Kidney tubule cell (primary cell): ENCODE measurements at places on chromosomes 3 and 15.

GRCh38 chr3:17974206-17974841 is 231.9 kb upstream of the TBC1D5 start:
- DNase-seq: peak; percentile 12

DNA sequence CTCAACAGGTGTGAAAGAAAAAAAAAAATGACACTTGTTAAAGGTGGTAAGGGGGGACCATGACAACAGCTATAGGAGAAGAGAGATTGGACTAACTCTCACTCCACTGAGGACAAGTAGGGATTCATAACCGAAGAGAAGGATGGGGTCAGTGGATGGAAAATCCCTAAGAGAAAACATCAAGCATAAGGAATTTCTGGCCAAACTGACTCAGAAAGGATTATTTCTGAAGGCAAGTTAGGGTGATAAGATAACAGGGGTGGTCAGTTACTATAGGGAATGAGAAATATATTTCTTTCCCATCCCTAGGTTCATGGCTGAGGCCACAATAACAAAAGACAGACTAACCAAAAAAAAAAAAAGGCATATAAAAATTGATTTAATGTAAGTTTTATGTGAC is 9.5 kb upstream of the RARB start:
- no peak for DNase-seq

GRCh38 chr3:69085168-69085832 is 563 bp downstream of the ARL6IP5 start:
- DNase-seq: peak; percentile 26

DNA sequence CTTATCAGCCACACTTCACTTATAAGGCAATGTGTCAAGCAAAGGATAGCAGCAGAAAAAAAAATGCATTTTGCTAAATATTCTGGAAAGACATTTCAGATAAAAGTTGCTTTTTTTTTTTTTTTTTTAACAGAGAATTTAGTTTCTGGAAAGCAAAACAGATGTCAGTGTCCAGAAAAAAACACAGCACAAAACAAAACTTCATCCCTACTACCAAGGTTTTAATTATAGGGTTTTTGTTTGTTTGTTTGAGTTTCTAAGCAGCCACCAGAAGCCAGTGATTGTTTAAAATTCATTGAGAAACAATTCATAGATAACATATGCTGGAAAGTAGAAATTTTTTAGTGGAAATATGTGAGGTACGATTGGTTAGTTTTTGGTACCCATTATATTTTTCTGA is 1202.7 kb downstream of the OTOL1 start:
- no peak for DNase-seq

- no peak for DNase-seq
These were observed 16.6 kb upstream of the SEC13 start for GRCh38 chr3:10337323-10338163.

DNA sequence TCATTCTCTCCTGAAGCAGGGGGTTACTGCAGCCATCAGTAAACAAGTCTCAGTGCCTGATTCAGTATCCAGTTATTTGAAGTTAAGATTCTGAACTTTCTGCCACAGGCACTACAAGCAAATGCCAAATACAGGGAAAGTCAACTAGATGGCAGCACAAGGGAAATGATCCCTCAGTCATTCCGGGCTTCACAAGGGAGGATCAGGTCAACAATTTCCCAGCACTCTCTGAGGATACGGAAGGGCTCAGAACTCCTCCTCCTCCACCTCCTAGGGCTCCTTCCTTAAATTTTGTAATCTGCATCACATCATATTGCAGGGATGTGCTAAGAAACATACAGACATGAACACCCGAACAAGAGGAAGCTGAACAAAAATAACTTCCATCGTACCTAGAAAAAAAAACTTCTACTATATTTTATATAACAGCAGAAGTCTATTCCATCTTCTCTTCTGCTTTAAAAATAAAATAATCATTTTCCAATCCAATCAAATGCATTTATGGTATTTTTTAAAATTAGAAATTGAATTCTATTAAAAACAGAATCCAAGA is 187.1 kb downstream of the FMN1 start:
- DNase-seq: peak; percentile 31

DNA sequence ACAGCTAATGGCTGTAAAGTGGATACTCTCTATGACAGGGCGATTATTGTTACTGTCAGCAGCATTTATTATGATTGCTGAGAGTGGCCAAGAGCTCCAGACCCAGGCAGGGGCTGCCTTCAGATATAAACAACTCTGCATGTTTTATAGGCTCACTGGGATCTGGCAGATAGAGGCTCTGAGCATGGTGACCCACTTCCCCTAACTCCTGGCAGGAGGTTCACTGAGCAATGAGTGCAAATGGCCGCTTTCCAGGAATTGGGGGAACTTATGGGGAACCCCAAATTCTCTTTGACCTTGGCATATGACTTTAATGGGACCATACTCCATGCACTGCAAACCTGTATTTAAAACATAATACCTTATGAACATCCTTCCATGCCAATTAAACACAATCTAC is 59.0 kb downstream of the SCN5A start:
- DNase-seq: no peak

DNA sequence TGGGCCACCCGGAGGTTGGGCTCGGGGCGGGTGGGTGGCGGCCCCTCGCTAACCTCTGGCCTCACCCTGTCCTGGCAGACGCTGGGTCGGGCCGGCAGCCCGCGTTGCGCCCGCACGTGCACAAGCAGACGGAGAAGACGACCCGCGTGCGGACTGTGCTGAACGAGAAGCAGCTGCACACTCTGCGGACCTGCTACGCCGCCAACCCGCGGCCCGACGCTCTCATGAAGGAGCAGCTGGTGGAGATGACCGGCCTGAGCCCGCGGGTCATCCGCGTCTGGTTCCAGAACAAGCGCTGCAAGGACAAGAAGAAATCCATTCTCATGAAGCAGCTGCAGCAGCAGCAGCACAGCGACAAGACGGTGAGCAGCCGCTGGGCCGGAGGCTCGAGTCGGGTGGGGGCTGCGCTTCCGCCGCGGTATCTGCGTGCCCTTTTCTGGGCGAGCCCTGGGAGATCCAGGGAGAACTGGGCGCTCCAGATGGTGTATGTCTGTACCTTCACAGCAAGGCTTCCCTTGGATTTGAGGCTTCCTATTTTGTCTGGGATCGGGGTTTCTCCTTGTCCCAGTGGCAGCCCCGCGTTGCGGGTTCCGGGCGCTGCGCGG is 3.7 kb downstream of the ISL2 start:
- peak; percentile 21 for DNase-seq

DNA sequence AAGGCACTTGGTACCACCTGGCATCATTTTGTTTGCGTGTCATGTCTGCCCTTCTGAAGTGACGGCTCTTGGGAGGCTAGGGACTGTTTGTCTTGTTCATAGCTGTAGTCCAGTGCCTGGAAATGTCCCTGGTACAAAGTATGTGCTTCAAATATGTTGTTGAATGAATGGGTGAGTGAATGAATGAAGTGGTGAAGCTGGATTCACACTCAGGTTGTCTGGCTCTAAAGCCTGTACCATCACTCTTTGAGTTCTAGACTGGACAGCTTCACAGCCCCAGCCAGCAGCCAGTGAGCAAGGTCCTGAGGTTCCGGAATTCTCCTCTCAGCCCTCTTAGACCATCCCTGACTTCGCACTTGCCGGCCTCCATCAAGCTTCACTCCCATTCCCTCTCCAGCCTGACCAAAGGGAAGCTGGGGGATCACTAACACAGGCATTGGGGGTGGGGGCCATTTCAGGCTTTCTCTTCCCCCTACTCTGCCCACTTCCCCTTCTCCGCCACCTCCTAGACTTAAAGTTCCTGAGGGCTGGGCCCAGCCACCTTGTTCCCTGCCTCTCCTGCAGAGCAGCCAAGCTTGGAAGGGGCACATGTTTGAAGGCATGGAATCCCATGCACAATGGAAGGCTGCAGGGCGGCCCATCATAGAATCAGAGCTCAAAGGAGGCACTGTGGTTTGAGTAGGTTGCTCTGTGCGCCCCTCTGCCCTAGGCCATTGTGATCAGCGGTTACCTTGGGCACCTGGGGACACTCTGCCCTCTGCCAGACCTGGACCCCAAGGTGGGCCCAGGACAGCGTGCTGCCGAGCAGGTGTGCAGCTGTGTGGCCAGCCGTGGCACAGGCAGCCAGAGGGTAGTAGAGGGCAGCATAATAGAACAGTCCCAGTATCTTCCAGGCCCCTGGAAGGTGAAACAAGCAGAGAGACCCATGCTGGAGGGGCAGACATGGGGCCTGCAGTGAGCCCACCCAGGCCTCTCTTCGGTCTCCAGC is 7.7 kb downstream of the STRA6 start:
- no peak for DNase-seq

DNA sequence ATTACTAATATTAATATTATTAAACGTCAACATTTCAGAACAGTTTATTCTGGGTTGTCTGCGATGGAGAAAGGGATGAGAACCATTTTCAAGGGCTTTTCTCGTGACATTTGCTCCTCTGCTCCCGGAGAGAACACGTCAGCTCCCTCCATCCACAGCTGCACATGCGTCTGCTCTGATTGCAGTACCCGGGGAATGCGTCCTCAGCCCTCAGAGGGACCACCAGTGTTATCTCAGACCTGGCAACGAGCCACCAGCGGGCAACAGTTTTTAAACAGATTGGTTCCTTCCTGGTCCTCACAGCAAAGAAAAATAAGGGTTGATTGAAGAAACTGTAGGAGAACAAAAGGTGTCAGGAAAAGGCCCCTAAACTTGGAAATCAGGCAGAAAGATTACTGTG is 202.2 kb upstream of the ADAMTS9 start:
- no peak for DNase-seq

DNA sequence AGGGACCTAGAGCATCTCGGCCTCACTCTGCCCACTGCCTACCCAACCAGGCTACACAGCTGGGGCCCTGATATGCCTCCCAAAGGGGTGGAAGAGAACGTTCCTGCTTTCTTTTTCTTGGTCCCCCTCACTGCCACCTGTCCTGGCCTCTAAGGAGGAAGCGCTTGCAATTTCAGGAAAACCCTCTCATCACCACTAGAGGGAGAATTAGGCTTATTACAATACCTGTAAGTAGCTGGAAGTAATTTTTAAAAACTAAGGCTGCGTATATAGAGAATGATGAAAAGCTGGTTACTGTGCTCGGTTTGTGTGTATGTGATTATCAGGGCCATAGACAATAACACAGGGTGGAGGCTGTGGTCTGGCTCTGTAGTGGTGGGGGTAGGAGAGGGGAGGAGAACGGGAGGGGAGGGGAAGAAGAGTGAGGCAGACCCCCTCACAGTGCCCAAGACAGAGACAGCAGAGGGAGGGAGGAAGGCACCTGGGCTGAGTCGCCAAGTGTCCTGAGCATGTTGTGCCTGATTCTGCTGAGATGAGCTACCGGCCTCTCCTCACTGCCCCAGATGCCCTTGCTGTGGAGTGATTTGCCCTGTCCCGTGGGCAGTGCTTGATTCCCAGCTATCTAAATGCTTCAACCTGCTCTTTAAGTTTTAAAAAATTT is 3.3 kb downstream of the GABRG3 start:
- DNase-seq: peak; percentile 47

GRCh38 chr15:25572191-25572590 is 133.4 kb upstream of the UBE3A start:
- DNase-seq: no peak

- DNase-seq: no peak
These were observed 234.6 kb upstream of the BCHE start for GRCh38 chr3:166071831-166072230.

- no peak for DNase-seq
These were observed 187.3 kb upstream of the ATP11B start for GRCh38 chr3:182605882-182606611.

DNA sequence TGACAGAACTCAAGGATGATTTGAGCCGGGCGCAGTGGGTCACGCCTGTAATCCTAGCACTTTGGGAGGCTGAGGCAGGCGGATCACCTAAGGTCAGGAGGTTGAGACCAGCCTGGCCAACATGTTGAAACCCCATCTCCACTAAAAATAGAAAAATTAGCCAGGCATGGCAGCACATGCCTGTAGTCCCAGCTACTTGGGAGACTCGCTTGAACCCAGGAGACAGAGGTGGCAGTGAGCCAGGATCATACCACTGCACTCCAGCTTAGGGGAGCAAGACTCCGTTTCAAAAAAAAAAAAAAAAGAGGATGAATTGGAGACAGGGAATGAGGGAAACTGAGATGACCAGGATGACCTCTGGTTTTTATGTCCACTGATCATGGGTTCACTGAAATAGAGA is 60.4 kb upstream of the CDIN1 start:
- no peak for DNase-seq
